NT2/D1 (cell line): ENCODE measurements at places on chromosomes 12 and 14.

DNA sequence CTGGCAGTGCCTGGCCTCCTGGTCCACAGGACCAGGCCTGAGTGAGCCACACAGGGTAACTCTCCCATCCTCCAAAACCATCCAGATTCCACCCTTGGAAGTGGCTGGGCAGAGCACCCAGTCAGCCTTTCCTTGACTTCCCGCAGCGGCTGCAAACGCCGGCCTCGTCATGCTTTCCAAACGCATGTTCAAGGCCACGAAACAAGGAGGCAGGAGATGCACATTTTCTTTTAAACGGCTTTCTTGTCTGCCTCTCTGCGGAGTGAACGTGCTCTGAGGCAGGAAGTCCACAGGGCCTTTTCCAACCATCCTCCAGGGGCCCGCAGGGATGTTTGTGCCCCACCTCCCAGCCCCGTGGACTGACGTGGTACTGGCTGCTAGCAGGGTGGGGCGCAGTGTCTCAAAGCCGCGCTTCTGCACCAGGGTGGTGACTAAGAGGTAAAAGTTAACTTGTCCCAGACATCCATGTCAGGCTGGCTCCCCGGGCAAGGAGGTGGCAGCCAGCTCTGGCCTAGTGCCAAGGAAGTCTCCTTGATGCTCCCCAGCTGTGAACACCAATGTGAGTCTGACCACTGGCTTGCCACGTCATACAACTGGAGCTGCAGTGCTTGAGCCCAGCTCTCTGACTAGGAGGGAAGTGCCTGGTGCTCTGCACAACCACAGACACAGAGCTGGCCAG lies 45.0 kb downstream of the KCNA5 start:
- no peak for DNase-seq

DNA sequence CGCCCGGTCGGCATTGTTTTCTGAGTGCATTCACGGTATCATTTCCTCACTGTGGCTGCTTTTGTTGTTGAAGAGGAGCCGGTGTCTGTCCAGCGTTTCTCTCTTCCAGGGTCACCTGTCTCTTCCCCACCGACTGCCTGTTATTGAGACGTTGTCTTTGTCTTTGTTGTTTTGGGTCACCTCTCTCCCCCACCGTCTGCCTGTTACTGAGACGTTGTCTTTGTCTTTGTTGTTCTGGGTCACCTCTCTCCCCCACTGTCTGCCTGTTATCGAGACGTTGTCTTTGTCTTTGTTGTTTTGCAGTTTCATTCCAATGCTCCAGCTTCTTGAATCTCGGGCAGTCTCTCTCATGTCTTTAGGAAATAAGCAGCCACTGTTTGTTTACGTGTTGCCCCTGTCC lies 69.9 kb downstream of the DDX51 start:
- no peak for DNase-seq

GRCh38 chr12:89939522-89940215 lies 231.0 kb upstream of the ATP2B1 start:
- no peak for DNase-seq

- DNase-seq = peak; percentile 68
These were observed at the start of gene SLC6A15 for GRCh38 chr12:84912198-84913128. TSS of gene SLC6A15 (minus strand) at chr12:84912799. CDS start at chr12:84892120, 20,679 bp downstream.

- DNase-seq = no peak
These were observed 156.6 kb downstream of the DAD1 start for GRCh38 chr14:22432348-22432976.

DNA sequence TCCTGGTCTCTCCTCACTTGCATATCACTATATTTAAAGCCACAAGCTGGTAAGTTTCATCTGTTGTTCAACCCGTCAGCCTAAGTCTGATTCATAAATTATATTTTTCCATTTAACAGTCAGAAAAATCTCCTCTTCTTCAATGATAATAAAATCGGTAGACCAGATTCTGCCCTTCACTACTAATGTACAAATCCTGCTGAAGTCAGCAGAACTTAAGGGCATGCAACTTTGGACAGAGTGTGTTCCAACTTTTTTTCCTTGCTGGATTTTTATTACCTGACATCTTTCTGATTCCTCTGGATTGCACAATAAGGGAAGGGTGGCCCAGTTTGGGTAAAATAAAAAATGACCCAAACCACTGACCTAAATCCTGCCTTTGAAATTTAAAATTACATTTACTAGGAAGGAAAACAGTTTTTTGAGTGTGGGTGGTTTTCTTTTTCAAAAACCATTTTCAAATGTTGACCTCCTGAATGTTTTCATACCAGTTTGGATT lies 125.4 kb upstream of the DIO2 start:
- no peak for DNase-seq

GRCh38 chr14:69852531-69853321 lies 26.5 kb upstream of the SMOC1 start:
- DNase-seq = no peak
